ENCODE measurements at places on chromosomes 3 and 15.
A peak's percentile ranks its signal among the peaks of the same experiment; 100 is the strongest.

DNA sequence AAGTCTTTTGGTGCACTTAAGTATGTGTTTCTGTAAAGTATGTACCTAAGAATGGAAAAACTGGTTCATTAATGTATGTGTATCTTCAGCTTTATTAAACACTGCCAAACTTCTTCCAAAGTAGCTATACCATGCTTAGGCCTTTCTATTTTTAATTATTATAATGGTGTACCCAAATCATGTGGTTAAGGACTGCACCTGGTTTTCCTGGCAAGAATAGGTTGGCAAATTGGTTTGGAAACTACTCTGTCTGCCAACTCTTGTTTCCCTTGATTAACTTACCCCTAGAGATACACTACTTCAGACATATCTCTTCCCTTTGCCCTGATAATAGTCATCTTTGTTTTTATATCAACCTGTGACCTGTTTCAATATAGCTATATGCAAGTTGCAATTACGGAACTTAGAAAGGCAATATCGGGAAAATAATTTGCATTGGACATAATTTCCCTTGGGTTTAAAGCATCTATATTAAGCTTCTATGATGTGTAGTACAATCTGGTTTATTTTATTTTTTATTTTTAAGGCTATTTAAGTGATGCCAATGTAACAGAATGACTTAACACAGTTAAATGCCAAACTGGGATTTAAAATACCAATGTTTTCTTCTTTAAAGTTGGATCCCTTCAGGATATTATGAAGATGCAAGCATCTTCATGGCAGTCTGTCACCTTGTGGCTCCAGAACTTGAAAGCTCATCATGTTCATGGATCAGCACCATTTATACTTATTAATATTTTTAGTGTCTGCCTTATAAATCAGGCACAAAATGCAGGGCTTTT, 40.6 kb upstream of the TMEM108 start:
- DNase-seq: no peak

- no peak for DNase-seq
These were observed 9.7 kb upstream of the ARID3B start for GRCh38 chr15:74531144-74531811.

DNA sequence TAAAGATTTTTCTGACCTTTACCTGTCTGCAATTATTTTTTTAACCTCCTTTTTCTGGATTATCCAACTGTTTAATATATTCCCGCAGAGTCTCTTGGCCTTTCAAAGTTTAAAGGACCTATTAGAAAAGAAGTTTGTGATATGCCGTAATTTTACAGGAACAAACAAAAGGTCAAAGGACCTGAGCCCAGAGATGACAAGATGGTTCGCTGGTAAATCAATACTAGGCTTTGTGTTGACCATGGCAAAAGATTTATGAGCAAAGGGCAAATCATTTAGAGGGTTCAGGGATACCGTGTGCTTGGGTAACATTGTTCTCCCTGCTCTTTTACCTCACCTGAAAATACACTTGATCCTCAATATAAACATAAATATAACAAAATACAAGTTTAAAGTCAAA, 923.5 kb downstream of the ROBO1 start:
- DNase-seq: no peak

- DNase-seq: no peak
These were observed 44.7 kb upstream of the PLCL2 start for GRCh38 chr3:16840101-16840424.

DNA sequence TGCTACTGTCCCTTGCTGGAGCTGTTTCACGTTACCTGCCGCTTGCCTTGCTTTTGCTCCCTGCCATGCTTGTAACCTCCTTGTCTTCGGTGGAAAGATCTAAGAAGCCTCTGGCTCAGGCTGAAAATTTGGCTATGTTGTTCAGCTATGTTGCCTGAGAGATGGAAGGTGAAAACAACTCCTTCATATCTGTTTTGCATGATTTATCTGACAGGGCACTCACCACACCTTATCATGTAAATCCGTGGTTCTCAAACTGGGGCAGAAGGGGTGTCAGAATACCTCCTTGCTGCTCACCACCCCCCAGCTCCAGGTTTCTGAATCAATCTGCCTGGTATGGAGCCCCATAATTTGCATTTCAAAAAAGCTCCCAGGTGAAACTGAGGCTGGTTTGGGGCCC, 6.5 kb upstream of the CORO2B start:
- DNase-seq: no peak

DNA sequence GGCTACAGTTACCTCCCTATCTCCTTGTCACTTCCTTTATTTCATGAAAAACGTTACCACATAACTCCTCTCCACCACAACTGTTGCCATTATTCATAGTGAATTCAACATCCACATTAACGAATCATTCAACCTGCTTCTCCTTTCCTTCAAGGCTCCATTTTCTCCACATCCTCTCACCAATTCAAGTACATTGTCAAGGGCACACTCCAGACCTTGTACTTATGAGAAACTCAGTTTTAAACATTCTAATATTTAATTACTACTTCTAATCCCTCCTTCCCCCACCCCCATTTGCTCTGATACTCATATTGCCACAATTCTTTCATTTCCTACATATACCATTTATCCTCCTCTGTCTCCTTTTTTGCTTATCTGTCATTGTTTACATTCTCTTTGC, 871.2 kb downstream of the TUSC7 start:
- DNase-seq: no peak

- no peak for DNase-seq
These were observed 53.7 kb downstream of the DLG1 start for GRCh38 chr3:197244751-197245150.

GRCh38 chr15:69853544-69853951, 244.2 kb downstream of the TLE3 start:
- DNase-seq: no peak

DNA sequence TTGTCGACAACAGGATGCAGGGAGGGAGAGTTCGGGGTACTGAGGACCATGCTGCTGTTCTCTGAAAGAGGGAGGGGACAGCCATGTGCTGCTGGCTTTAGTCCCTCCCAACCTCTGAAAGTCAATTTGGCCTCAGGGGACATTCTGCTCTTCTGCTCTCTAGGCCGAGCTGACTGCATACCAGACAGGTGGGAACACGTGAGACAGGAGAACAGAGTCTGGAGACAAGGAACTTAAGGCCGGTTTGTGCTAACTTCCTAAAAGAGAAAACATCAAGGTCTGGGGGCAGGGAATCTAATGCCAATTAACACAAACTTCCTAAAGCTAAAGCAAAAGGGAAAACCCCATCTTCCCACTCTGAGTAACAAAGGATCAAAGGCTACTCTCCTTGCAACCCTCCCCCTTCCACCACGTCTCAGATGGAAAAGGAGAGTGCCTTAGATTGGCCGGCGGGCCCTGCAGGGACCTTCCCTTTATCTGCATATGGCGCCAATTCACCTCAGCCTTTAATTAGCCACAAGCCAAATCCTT, 41.0 kb downstream of the SLCO2A1 start:
- DNase-seq: no peak

- DNase-seq: no peak
These were observed 740 bp upstream of the ZBTB47 start for GRCh38 chr3:42652611-42653302.

DNA sequence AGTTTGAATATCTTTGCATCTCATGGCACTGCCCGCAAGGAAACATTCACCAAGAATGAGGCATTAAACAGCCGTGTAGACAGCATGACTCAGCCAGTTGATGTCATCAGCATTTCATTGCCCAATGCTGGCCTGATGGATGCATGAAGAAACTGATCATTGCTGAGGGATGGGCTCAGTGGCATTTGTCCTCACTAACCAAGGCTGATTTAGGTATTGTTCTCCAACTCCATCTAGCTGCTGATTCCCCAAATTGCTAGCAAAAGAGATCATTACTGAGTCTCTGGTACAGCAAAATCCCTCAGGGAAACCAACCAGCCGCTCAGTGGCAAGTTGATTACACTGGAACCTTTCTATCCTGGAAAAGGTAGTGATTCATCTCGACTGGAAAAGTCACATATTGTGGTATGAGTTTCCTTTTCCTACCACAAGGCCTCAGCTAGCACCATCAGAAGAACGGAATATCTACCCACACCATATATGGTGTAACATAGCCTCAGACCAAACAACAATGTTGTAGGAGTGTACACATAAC, 186.5 kb upstream of the GAP43 start:
- DNase-seq: no peak

GRCh38 chr3:69182588-69183316, 60.4 kb upstream of the LMOD3 start:
- DNase-seq: no peak

- DNase-seq: no peak
These were observed 117.5 kb downstream of the EEFSEC start for GRCh38 chr3:128270559-128271492.

GRCh38 chr3:69354948-69355347, 30.9 kb downstream of the FRMD4B start:
- no peak for DNase-seq

DNA sequence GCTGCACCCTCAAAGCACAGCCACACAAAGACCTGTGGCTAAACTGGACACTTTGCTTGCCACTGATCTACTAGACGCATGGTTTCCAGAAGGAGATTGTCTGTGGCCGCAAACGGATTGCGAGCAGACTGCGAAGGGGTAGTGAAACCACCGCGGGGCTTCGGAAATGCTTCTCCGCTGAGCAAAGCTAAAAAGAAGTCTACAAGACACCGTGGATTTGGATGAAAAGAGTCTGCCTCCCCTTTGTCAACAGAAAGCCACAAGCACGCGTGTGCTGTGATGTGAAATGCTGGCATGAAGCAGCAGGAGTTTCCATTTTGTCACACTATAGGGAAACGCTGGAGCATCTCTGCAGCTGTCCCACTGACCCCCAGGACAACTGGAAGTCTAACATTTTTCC, 63.0 kb downstream of the TMEM44 start:
- DNase-seq: no peak

- no peak for DNase-seq
These were observed 1027.3 kb downstream of the TUSC7 start for GRCh38 chr3:117736846-117737245.

- DNase-seq: no peak
These were observed 984.2 kb downstream of the SQOR start for GRCh38 chr15:46618984-46619383.

DNA sequence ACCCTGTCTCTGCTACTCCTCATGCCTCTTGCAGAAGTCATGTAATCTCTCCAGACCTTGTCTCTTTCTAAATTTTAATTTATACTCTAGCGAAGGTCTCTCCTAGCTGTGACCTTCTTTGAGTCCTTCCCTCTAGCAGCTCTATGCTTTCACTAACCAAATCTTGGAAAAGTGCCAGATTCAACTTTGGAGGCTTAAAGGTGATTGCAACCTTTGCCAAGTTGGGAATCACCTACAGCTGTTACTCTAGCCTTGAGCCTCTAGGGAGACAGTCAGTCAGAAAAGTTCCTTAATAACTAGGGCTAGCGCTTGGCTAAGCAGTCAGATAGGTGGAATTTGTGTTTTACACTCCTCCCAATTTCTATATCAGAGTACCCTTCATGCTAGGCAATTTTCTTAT, 46.1 kb upstream of the ABI3BP start:
- DNase-seq: no peak

DNA sequence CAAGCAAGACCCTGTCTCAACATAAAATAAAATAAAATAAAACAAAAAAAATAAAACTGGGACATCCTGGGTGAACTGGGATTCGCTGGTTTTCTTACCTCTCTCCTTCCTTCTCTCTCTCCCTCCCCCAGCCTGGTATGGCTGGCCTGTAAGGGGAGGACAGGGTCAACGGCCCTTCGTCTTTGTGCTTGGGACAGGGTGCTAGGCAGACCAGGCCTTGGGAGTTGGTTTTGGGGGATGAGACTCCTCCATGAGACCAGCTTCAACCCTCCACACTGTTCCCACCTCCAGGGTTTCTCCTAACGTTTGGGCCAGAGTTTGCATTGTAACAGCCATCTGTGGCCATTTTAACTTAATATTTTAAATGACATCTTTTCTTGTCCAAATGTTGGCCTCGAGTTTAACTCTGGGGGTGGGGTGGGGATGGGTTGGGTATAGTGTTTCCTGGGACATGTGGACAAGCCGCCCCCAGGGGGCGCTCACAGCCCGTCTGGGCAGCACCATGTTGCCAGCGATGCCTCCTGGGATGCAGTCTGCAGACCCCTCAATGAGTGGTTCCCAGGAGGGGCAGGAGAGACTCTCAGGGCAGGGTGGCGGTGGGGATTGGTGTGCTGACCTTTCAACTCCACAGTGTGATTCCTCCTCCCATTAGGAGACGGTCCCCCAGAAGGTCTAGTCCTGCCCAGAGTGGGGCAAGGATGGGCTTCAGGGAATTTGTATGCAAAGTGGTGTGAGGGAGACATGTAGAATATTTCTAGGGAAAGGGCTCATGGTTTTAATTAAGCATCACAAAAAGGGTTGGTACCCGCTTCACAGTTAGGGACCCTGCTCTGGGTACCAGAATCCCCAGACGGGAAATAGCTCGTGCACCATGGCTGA, 37.7 kb upstream of the LCTL start:
- DNase-seq: peak; percentile 72

DNA sequence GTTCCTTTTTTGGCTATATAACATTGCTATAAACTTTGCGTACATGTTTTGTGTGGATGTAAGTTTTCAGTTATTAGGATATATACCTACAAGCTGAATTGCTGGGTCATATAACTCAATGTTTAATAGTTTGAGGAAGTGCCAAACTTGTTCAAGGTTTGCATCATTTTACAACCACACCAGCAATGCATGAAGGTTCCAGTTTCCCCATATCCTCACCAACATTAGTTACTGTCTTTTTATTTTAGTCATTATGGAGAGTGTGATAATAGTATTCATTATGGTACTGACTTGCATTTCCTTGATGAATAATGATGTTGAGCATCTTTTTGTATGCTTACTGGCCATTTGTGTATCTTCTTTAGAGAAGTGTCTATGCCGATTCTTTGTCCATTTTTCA, 112.3 kb downstream of the NR1I2 start:
- DNase-seq: no peak

DNA sequence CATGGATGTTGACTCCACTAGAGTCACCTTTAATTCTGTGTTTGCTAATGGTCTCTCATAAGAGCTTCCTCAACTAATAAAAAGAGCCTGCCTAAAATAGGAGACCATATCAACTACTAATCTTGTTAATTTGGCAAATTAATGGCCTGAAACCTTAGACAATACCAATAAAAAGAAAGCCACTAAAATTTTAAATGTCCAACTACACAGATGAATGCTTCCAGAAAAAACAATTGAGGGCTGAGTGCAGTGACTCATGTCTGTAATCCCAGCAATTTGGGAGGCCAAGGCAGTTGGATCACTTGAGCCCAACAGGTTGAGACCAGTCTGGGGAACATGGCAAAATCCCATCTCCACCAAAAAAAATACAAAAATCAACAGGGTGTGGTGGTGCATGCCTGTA, 230.9 kb downstream of the NSUN3 start:
- no peak for DNase-seq

- no peak for DNase-seq
These were observed 96.1 kb downstream of the FMN1 start for GRCh38 chr15:33098094-33099058.

GRCh38 chr15:77546870-77547269, 85.8 kb downstream of the LINGO1 start:
- DNase-seq: no peak

- no peak for DNase-seq
These were observed 86.3 kb upstream of the XCR1 start for GRCh38 chr3:46113608-46114007.

- DNase-seq: no peak
These were observed 642.3 kb downstream of the RBMS3 start for GRCh38 chr3:29922992-29923746.
